NCI-H82 (cell line): ENCODE measurements at places on chromosomes 3 and 15.
A peak's percentile ranks its signal among the peaks of the same experiment; 100 is the strongest.

- no peak for DNase-seq
These were observed 34.9 kb downstream of the PPP1R2 start for GRCh38 chr3:195508185-195508584.

DNA sequence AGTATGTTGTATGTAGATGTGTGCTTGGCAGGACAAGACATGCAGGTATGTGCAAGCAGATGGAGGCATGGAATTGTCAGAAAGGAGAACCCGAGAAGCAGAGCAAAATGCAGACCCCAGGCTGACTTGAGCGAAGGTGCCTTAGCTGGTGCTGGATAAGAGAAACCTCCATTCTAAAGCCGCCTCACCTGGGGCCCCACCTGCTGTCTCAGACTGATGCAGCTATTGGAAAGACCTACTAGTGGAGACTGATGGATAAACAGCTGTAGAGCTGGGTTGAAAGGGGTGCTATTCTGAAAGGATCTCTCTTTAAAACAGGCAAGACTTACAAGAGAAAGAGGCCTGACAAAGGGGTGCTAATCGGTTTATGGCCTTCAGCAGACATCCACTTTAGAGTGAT lies 86.2 kb downstream of the EPHB1 start:
- DNase-seq: peak; percentile 29

GRCh38 chr3:139586420-139587017 lies 47.0 kb upstream of the RBP1 start:
- DNase-seq: no peak

DNA sequence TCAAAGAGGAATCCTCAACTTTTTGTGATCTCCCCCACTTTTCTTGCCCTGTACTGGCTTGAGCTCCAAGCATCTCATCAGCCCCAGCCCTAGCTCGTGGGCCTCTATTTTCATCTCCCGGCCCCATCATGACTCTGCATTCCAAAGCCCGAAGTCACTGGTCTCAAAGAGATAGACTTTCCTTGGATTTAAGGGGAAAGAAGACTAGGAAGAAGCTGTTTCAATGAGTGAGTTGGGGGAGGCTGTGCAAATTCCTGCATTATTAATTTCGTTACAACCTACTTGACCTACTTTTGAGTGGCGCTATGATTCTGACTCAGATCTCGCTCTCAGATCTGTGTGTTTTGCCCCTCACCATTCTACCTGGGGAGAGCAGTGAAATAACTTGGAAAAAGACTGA lies 266.6 kb upstream of the TBL1XR1 start:
- DNase-seq: no peak

DNA sequence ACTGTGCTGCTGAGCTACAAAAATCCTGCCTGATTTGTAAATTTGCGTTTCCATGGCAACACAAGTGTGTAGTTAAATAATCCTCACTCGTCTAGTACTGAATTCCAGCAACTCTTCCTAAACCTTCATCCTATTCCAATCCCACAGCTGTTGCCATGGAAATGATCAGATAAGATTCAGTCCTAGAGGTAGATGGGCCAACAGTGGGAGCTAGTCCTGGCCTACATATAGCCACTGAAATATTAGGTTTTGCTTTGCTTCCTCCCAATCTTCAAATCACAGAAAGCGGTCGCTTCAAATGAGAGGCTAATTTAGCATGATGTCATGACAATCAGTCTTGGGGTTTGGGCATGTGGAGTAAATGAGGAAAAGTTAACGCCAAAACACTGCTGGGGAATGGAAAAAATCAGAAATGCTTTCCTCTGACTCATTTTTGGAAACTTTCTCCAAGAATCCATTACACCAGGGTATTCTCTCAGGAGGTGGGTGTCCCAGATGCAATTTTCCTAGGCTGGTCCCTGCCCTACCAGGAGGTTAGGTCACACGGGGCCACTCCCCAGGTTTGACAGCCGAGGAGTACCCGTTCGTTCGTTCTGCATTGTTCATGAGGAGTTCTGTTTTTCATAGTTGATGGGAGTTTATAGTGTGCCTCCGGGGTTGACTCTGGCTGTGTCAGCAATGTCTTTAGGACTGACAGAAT lies 159.2 kb upstream of the SLCO3A1 start:
- no peak for DNase-seq

- no peak for DNase-seq
These were observed 19.2 kb upstream of the UBE2Q2 start for GRCh38 chr15:75823860-75824613.

- DNase-seq: no peak
These were observed 105.5 kb upstream of the MRPL3 start for GRCh38 chr3:131608296-131608695.

- peak; percentile 90 for DNase-seq
These were observed 22.2 kb upstream of the IQSEC1 start for GRCh38 chr3:13095408-13095937.

DNA sequence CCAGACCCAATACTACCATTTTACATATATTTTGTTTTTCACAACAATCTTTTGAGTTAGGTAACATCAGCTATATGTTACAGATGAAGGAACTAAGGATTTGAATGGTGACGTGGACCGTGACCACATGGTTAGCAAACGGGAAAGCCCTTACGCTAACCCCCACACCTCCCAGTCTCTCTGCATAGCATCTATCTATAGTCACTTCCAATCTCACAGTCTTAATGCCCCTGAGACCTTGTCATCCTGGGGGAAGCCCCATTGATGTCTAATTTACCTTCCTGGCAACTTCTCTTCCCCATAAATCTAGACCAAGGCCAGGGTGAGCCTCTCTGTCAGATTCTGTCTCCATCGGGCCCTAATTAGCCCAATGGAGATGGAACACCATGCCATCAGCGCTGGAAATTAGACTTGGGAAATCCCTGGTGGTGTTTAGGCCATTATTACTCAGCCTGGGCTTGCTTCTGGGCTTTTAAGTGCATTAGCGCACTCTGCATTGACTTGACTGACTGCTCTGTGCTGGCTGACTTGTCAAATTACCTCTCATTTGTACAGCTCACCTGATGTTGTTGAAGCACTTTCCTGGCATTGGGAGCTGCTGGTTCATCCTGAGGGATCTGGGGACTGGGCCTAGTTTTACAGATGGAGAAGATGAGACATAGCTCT lies 34.0 kb upstream of the SH3GL3 start:
- no peak for DNase-seq

DNA sequence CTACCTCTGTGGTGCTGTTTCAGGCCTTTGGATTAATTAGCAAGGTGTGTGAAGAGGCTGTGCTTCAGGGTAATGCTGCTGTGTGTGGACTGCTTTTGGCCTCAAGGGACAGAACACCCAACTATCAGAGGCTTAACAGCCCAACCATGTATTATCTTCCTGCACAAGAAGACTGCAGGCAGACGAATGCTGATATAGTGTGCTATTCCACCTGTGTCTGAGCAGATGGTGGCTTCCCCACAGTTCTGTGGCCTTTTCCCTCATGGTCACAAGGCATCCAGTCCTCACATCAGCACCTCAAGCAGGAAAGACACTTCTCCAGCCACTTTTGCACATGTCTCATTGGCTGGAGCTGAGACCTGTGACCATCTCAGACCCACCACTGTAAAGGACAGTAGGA lies 76.6 kb downstream of the CHCHD6 start:
- DNase-seq: no peak

DNA sequence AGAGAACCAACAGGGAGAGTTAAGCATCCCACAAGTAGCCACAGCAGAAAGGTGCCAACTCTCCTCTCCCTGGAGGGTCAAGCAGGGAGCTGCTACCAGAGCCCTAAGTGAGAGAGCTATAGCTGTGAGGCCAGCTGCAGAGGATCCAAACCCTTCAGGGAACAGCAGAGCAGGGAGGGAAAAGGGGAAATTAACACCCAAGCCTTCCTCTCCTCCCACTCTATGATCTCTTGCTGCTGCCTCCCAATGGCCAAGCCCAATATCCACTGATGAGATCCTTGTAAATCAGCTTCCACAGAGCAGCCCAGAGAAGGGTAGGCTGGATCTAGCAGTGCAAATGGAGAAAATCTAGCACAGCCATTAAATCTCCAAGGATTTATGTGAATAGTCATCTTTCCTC lies 68.2 kb upstream of the THBS1 start:
- no peak for DNase-seq

DNA sequence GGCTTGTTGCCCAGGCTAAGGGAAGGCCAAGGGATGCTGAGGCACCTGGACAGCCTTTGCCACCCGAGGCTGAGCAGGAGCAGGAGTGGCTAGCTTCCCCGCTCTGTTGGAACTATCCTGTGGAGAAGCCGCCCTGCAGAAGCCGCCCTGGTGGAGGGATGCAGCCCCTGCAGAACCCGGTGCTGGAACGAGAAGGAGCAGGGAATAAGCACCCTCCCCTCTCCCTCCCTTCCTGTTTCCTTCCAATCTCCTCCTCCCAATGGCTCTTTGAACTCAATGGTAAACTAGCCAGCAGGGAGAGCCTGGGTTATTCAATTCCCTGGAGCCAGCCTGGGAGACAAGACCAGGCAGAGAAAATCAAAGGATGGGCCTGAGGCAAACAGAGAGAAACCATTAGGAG lies 11.8 kb upstream of the HRG start:
- DNase-seq: peak; percentile 56

- no peak for DNase-seq
These were observed 59.7 kb downstream of the RGMA start for GRCh38 chr15:93029214-93029835.

DNA sequence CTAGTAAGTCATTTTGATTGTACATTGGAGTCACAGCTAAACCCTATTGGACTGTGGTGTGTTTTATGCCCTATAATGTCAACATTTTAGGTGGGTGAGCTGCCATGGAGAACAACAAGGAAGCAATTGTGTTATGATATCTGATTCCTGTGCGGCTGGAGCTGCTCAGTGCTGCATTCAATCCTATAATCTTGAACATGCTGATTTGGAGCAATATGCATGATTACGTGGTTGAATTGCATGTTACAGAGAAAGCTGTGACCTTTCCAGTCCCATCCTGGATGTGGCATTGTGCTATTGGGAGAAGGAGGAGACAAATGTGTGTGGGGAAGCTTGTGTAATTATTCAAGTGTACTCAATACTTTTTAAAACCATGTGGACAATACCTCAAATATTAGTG lies 20.1 kb upstream of the C3orf49 start:
- no peak for DNase-seq

GRCh38 chr3:5022966-5023776 lies 43.9 kb downstream of the BHLHE40 start:
- DNase-seq: no peak

DNA sequence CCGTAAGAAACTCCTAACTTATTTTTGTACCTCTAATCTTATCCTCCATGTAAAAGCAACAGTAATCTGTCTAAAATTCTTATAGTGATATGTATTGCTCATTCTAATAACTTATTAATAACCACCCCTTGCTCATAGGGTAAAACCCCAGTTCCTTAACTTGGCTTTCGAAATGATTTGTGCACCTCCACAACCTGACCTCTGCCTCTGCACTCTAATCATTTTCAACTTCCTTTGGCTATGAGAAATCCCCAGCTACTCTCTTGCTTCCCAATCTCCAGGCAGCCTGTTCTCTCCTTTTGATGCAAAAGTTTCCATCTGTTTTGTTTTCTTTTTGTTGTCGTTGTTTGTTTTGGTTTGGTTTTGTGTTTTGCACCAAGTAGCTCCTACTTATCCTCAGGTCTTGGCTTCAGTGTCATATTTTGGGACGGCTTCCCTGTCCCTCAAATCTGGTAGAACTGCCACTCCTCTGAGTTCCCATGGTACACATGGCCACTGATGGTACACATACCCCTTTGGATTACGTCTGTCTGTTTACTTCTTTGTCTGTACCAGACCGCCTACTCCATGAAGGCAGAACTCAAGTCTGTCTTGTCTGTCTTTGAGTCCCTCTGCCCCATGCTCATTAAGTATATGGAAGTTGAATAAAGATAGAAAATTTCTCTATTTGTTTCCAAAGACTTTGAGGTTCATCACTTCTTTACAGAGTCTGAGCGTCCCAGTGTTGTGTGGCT lies 105.6 kb upstream of the TGFBR2 start:
- no peak for DNase-seq

DNA sequence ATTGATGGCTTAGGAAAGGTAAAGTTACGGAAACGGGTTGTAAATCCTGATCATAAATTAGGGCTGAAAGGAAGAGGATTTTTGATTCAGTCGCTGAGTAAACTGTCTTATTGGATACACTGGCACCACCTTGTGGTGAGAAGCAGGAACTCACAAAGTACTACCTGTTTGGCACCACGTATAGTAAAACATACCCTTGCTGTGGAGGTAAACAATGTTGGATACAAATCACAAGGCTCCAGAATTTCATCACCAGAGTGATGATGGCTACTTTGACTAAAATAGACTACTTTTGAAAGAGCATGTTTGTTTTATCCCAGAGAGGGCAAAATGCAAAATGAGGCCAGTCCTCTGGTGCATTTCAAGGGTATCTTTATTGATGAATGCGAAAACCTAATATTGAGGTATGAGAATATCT lies 216.9 kb downstream of the IGSF11 start:
- peak; percentile 88 for DNase-seq

- DNase-seq: no peak
These were observed 61.9 kb upstream of the SLC6A1 start for GRCh38 chr3:10930666-10931040.

DNA sequence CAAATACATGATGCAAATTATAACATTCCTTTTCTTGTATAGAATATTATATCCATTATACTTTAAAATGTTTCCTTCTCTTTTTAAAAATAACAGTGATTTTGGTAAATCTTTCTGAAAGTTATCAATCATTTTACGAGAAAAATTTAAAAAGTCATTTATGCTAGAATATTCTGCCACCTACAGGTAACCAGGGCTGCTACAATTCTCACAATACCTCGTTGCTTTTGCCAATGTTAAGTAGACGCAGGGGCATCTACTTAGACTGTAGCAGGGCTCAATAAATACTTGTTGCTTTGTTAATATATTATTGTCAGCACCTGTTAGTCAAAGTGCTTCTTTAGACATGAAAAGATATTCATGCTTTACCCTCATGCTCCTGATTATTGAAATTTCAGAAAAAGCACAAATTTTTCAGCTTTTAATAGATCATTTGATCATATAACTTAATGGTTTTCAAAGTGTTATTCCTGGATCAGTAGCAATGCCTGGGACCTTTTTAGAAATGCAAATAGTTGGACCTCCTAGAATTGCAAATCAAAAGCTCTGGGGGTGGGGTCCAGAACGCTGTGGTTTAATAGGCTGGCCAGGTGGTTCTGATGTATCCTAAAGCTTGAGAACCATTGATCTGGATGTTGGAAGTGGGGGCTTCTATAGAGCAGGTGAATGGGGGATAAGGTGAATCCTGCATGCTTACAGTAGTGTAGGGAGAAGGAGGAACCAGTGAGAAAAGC lies 223.6 kb upstream of the PDZRN3 start:
- peak; percentile 56 for DNase-seq

GRCh38 chr3:152671446-152672319 lies 163.2 kb upstream of the P2RY1 start:
- DNase-seq: no peak

GRCh38 chr3:59515966-59516365 lies 466.1 kb upstream of the CFAP20DC start:
- DNase-seq: no peak

GRCh38 chr3:50385754-50386153 lies 26.4 kb upstream of the TMEM115 start:
- no peak for DNase-seq

DNA sequence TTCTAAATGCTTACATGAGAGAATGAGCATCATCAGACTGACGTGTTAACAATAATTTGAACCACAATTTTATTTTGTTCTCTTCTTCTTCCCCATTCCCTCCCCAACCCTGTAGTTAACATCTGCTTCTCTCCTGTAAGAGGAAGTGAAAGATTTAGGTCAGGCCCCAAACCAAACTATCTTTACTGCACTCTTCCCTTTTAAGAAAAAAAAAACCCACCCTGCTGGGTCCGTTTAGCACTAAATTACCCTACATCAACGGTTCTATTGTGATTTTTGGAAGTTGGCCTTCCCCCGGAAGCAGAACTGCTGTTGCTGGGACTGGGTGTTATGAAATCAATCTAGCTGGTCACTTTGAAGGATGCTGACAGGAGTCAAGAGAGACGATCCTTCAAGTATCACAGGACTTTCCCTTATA lies 49.4 kb downstream of the NFKBIZ start:
- DNase-seq: no peak
